ENCODE measurements at places on chromosomes 2 and 18. TPM values are rescaled to one million over a fixed set of nuclear protein-coding genes. Genes with fewer than 3 reads are reported as not detected.

The AAMP gene
- total RNA-seq = 114 TPM

The STPG4 gene
- not detected for total RNA-seq

The EGR4 gene
- total RNA-seq = not detected

The TCF4 gene
- 34.0 TPM for total RNA-seq

The SERPINB3 gene
- not detected for total RNA-seq

The POTEI gene
- total RNA-seq = under 0.01 TPM

The CIB4 gene
- not detected for total RNA-seq

The UPP2 gene
- total RNA-seq = not detected

The GDF7 gene
- total RNA-seq = 7.3 TPM

The CPLX4 gene
- not detected for total RNA-seq

The DNAJC5G gene
- not detected for total RNA-seq

The TRIB2 gene
- 49.3 TPM for total RNA-seq

The SH3RF3 gene
- 5.6 TPM for total RNA-seq

The CNTNAP5 gene
- 0.33 TPM for total RNA-seq

- no peak for DNase-seq
Measured at GRCh38 chr2:143183804-143184463, 54.7 kb downstream of the ARHGAP15 start.

GRCh38 chr2:142065700-142066099 is 65.1 kb downstream of the LRP1B start:
- no peak for DNase-seq

- no peak for DNase-seq
Measured at GRCh38 chr18:74256190-74256589, 35.6 kb downstream of the CYB5A start.

DNA sequence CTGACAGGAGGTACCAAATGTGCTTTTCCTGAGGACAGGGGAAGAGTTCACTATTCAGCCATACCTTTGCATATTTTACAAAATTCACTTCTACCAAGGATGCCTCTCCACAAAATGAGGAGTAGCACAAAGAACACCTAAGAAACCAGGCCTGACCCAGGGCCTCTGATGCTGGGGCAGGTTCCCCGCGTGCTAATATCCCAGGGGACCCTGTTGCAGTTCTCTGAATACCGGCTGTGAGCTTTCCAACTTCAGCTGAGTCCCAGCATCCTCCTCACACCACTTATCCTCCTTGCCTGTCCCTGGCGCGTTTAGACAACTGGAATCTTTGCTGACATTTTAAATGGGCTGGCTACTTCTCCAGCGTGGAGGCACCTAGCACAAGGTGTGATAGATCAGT is 142.3 kb downstream of the BCL2 start:
- no peak for DNase-seq

GRCh38 chr2:119723784-119724467 is 35.8 kb upstream of the PTPN4 start:
- DNase-seq = no peak

DNA sequence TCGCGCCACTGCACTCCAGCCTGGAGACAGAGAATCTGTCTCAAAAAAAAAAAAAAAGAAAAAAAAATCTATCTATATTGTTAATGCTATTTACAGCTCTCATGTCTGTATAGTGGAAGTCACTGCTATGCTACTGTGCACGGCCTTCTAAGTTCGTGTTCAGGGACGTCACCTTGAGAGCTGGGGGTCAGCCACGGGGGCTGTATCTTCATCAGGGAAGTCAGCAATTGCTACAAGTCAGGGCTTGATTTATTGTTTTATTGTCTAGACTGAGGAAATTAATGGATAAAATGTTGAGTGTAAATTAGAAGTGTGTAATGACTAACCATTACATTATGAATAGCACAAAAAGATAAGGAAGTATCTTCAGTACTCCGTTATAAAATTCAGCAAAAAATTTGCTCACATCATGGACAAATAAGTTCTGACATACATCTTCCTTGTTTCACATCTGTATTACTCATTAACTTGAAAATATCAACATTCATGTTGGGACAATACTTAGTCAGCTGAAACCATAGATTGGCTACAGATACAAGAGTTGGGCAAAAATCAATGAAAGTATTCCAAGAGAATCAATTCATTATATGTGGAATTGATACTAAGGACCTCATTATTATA is 136.6 kb upstream of the SEC11C start:
- no peak for DNase-seq

GRCh38 chr2:61074100-61074499 is 8.4 kb downstream of the SANBR start:
- DNase-seq = no peak

DNA sequence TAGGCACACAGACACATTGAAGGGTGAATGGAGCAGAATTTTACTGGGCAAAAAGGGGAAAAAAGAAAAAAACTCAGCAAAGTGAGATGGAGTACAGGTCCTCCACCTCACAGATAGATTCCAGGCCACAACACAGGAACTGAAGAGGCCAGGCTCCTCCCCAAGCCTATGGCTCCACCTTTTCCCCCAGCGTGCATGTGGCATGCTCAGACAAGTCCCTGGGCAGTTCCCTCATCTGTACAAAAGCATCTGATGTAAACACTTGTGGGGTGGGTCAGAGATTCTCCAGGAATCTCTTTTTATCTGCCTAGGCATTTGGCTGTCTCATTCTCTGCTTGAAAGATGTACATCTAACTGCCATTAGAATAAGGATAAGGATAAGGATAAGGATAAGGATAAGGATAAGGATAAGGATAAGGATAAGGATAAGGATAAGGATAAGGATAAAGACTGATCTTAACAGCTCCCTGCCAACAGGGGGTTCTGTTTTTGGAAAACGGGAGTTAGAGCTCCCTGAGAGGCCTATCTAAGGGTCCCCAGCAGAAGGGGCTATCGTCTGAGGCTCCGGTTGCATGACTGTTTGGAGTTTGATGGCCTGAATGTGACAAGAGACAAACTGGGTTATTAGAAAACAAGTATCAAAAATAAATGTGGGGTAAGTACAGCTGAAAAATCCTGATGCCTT is 17.2 kb upstream of the ASXL3 start:
- DNase-seq = no peak

DNA sequence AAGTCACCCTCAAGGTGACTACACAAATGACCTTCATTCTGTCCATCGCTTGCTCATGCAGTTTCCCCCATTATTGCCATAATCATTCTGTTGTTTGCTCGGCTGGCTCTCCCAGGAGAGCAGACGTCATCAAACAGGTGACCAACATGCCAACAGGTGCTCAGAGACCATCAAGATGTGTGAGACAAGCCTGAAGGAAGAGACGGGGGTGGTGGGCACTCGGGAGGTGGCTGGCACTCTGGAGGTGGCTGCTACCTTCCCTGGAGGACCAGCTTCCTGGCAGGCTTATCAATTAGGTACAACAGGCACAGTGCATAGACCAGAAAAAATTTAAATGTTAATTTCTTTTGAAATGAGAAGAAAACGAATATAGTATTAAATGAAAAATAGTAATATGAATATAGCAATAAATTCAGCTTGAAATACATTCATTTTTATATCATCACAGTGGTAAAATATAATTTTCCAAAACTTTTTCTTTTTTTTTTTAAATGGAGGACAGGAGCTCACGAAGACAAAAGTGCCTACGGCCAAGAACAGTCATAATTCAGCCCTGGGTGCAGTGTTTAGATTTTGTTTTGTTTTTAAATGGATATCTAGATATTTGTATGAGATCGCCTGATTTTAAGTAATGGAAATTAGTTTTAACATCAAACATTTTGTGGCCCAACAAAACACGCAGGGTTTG is 16.9 kb upstream of the HAAO start:
- peak; percentile 67 for DNase-seq

- no peak for DNase-seq
Measured at GRCh38 chr2:112305132-112305531, 29.7 kb downstream of the ZC3H6 start.

- no peak for DNase-seq
Measured at GRCh38 chr2:8892111-8892510, 54.7 kb upstream of the KIDINS220 start.

DNA sequence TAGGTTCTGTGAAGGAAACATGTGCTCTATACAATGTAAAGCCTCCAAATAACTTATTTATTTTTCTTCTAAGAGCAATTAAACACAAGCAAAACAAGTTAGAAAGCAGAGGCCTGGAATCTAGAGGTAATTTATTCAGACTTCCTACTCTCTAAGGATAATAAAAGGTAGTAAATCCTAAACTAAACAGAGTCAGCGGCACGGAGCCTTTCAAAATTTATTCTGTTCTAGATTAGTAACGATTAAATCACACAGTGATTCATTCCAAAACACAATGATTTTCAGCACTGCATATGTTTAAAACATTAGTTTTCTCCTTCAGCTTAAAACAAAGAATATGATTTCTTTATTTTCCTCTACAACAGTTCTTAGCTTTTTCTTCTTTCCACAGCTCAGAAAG is 160.9 kb downstream of the FBXO15 start:
- DNase-seq = no peak

GRCh38 chr2:145088756-145089155 is 568.8 kb upstream of the ZEB2 start:
- DNase-seq = no peak

- no peak for DNase-seq
Measured at GRCh38 chr2:27353762-27354596, 2.6 kb downstream of the GTF3C2 start.

- no peak for DNase-seq
Measured at GRCh38 chr2:211473116-211473515, 916.7 kb downstream of the CPS1 start.

DNA sequence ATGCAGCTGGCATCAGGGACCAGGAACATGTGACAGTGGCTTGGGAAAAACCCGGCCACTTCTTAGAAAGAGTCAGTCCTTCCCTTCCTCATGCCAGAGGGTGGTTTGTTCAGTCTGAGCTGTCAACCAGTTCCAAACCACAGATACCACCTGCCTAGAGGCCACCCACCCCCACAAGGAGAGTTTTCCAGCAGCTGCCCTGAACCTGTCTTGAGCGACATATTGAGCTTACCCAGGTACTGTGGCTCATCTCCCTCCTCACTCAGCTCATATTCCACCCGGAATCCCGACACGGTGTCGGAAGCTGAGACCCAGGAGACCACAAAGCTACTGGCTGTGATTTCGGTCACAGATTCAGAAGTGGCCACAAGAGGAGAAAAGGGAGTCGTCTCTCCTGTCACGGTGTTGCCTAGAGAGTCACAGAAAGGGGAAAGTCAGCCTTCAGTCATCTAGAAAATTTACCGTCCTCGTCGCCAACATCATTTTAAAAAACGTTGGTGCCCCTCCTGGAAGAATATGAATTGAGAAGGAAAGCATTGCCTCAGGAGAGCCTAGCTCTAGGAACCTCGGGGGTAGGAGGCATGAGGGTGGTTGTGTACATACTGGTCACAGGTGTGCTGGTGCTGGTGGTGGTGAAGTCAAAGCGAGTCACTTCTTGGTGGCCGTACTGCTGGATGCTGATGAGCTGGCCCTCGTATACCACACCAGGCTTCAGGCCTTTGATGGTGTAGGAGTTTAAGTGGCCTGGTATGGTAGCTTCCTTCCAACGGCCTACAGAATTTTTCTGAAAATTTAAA is 26.3 kb downstream of the FN1 start:
- DNase-seq = no peak

- DNase-seq = no peak
Measured at GRCh38 chr2:41414486-41415230, 633.2 kb upstream of the PKDCC start.

DNA sequence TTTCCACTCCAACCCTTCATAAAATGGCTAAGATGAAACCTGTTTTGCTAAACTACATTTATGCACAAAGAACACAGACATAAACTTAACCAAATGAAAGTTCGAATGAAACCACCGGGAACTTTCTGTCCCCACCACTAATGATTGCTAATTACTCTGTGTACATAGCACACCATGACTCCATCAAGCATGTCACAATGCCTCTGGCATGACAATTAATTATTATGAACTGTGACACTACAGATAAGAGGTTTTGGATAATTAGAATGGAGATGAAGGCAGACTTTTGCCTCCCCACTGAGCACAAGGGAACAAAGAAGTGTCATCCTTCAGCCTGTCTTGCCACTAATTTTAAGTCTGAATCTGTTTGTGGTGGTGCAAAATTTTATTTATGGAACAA is 1.5 kb downstream of the DAPL1 start:
- no peak for DNase-seq

DNA sequence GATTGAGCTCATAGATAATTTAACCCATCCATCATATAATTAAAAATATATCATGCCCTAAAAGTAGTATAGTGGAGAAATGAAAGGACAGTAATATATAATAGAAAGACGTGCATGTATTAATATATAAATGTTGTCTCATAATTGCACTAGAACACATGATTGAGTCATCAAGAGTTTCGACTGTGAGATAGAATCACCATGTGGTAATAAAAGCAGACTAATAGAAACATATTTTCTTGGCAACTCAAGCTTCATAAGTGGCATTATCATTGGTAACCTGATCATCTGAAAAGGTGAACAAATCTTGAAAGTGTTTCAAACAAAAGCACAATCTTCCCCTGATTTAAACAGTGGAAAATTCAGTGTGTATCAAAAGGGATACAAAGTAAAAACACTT is 188.8 kb downstream of the CYRIA start:
- DNase-seq = no peak

DNA sequence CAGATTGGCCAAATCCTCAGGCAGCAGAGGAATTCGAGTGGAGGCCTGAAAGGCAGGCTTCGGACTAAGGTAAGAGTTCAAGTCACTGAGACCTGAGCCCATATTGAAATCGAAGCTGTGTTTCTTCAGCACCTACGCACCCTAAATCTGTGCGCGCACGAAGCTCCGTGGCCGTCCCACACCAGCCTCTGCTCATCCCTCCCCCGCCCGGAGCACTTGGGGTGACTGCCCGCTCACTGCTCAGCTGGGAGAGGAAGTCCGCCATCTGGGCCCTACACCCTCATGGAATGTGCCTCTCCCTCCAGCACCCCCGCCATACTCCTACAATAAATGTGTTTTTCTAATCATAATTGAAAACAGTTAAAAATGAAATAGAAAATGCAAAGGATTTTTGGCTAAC is 734.5 kb downstream of the GALR1 start:
- DNase-seq = no peak

DNA sequence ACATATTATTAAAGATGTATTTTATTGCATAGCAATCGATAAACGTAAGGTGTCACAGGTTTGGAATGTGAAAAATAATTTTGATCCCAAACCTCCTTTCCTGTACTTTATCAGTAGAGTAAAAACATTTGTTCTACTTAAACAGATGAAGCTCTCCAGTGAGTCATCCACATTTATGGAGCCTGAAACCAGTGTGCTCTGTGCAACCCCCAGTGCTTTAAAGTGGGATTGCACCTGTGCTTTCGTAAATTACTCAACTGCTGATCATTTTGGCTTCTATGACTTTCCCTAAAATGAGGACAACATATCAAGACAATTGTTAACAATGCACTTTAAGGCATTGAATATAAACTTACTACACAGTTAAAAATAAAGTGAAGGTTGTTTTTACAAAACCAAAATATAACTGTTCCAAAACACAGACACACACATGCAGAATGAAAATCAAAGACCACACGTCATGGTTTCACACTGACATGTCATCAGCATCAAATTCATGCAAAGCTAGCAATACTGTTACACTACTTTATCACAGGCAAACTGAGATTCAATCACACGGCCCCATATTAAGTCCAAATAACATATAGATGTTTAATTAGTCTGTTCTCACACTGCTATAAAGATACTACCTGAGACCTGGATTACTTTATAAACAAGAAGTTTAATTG is 9.7 kb downstream of the TMEM18 start:
- DNase-seq = no peak
